SIG-M5 (cell line): ENCODE measurements at places on chromosomes 12 and 14.
A peak's percentile ranks its signal among the peaks of the same experiment; 100 is the strongest.

GRCh38 chr12:67804168-67804567 is 155.6 kb downstream of the DYRK2 start:
- no peak for DNase-seq

GRCh38 chr12:16300122-16300521 is 22.6 kb upstream of the SLC15A5 start:
- DNase-seq = no peak

DNA sequence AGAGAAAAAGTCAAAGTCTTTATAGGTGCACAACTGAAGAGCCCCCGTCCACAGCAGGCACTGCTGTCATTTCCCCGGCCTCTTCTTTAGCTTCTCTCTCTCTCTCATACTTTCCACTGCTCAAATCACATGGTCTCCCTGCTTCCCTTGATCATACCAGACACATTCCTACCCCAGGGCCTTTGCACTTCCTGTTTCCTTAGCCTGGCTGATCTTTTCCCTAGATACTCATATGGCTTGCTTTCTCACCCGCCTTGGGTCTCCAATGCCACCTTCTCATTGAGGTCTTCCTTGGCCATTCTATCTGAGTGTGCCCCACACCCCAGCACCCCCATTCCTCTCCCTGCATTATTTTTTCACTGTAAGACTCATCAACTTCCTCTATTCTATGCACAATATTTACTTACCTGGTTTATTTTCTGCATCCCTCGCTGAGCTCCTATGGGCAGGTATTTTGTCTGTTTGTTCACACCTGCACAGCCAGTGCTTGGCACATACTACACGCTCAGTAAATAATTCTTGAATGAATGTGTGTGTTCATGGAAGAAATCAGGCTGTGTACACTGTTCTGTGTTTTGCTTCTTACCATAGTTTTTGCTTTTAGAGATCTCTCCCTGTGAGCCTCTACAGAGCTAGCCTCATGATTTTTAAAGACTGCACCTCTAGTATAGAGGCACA is 31.9 kb downstream of the SERPINA1 start:
- DNase-seq = no peak

GRCh38 chr12:86670986-86671385 is 414.8 kb upstream of the MGAT4C start:
- no peak for DNase-seq

DNA sequence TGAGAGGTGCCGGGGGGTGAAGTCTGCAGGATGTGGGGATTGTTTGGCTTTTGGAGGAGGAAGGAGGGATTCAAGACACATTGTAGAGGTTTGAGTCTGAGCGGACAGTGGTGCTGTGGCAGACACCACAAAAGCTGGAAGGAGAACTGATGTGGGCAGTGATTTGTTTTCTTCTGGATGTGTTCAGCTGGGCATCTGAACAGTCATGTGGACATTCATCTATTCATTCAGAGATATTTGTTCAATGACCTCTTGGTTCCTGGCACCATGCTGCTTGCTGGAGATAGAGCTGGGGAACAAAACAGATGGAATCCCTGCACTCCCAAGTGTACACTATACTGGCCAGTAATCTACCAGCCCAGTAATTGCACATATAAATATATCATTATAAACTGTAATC is 64.0 kb downstream of the PTPN11 start:
- no peak for DNase-seq

DNA sequence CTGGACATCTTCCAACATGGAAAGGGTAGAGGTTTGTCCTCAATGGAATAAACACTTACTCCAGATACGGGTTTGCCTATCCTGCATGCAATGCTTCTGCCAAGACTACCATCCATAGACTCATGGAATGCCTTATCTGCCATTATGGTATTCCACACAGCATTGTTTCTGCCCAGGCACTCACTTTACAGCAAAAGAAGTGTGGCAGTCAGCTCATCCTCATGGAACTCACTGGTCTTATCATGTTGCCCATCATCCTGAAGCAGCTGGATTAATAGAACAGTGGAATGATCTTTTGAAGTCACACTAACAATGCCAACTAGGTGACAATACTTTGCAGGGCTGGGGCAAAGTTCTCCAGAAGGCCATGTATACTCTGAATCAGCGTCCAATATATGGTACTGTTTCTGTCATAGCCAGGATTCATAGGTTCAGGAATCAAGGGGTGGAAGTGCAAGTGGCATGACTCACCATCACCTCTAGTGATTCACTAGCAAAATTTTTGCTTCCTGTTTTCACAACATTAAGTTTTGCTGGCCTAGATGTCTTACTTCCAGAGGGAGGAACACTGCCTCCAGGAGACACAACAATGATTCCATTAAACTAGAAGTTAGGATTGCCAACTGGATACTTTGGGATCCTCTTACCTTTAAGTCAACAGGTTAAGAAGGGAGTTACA is 140.4 kb downstream of the SLC35F4 start:
- no peak for DNase-seq

DNA sequence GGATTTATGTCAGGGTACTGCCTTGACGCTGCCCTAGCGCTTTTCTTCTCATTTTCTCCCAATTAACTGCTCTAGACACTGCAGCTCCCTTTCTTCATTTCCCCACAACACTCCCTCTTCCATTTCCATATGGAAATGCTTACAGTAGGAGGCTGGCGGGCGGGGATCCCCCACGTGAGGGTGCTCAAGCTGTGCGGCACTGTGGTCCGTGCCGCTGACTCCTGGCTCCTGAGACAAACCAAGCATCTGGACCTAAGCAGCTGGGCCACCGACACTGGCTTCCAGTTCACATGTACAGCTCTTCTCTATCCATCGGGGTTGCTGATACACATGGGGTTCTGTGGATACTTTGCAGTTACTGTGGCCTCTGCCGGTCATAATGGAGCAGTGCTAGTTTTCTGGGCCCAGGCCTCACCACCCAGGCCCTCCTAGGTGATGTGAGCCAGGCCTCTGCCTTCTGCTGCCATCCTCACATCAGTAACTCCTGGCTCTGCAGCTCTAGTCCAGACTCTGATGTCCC is 20.2 kb downstream of the TCHP start:
- no peak for DNase-seq

GRCh38 chr12:99201906-99202645 is 445.5 kb upstream of the GARIN6 start:
- DNase-seq = no peak

DNA sequence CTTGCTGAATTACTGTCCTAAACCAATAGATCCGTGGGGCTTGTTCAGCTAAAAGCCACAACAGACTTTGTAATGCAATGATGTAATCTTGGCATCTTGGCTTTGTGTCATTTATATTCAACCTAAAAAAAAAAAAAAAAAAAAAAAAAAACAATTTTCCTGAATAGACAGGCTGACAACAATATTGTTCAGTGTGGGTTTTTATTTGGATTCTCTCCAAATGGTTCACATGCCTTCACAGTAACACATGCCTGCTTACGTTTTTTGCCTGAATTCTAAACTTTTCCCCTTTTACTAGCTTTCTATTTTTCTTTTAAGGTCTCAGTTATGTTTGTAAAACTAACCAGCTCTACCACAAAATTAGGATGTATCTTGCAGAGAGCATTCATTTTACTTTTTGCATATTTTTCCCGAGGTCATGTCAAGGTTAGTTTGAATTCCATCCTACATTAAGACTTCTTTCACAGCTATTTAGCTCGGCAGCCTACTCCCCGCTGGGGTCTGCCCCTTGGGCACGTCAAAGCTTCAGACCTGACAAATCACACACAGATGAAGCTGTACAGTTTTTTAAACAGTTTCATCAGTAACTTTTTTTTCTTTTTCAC is 213.7 kb upstream of the NPAS3 start:
- DNase-seq = no peak

GRCh38 chr12:89523393-89523792 is 1.2 kb downstream of the GALNT4 start:
- no peak for DNase-seq

GRCh38 chr12:115820656-115821055 is 456.8 kb downstream of the MED13L start:
- no peak for DNase-seq

DNA sequence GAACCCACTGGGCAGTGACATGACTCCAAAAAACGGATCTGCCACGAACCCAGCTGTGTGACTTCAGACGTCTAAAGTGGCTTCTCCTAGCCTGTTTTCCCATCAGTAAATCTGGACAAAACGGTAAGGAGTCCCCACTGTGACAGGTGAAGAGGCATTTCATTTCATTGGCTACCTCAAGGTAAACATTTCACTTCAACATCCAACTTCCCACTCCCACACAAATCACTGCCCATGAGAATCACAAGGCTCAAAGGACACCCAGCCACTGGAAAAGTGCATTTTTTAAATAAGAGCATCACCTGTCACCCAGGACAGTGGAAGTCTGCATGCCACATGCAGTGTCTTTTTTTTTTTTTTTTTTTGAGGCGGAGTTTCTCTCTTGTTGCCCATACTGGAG is 27.9 kb downstream of the HSP90AA1 start:
- DNase-seq = no peak

- DNase-seq = no peak
Measured at GRCh38 chr14:56895154-56895553, 84.9 kb upstream of the OTX2 start.

DNA sequence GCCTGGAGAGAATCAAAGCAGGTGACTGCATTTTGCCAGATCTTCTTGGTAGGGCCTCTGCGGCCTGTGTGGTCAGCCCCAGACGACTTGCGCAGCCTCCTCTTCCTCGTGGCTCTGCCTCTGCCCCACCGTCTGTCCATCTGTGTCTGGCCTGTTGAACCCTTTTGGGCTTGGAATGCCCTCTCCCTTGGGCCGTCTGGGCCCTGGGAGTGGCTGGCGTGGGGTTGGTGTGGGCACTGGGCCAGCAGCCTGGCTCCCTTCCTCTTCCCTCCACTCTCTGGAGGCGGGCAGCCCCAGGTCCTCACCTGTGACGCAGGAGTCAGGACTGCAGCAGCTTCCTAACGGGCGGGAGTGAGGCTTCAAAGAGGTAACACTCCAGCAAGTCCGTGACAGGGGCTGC is 9.7 kb upstream of the CCDC197 start:
- no peak for DNase-seq

- DNase-seq = no peak
Measured at GRCh38 chr12:82673698-82674097, 13.0 kb upstream of the TMTC2 start.

DNA sequence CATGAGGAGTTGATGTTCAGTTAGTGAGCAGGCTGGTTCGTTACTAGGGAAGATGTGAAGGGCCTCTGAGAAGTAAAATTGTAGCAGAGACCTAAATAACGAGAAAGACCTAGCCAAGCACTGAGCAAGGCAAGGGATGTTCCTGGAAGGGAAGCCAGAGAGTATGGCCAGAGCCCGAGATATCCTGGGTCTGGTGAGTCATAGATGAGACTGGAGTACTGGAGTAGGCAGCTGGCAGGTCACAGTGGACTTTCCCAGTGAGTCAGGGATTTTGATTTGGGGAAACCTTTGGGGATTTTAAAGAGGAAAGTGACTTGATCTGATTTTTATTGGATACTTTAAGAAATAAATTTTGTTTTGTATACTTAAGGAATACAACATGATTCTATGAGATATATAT is 369.0 kb downstream of the DIO2 start:
- DNase-seq = no peak

DNA sequence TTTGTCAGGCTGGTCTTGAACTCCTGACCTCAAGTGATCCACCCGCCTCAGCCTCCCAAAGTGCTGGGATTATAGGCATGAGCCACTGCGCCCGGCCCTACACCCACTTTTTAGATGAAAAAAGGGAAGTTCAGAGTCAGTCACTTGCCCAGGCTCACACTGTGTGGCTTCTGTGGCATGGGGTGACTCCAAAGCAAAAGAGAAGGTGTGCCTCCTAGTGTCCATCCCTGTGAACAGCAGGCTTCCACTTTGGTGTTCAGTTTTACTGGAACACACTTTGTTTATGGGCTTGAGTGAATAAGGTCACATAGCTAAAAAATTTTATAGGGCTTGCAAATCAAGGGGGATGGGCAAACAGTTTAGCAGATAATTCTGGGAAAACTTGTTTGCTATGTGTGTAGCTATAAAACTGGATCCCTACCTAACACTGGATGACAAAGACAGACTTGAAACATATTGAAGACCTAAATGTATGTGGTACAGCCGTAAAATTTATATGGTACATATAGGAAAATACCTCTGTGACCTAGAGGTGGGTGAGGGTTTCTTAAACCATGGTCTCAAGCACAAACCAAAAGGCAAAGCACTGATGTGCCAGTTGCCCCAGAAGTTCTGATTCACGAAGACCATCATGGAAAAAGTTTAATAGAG is 54.9 kb downstream of the EID3 start:
- peak; percentile 75 for DNase-seq

- DNase-seq = no peak
Measured at GRCh38 chr12:108305520-108305919, 33.6 kb downstream of the CMKLR1 start.

DNA sequence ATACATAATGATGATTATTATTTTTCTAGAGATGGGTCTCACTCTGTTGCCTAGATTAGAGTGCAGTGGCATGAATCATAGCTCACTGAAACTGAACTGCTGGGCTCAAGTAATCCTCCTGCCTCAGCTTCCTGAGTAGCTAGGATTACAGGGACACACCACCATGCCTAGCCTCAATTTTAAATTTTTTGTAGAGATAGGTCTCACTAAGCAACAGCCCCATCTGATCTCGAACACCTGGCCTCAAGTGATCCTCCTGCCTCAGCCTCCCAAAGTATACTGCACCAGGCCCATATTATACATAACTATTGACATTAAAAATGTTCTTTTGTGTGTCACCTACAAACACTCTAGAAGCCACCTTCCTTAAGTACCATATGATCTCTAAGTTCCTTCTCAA is 3.4 kb downstream of the TXNRD1 start:
- no peak for DNase-seq

GRCh38 chr12:72586456-72586855 is 314.3 kb downstream of the TRHDE start:
- no peak for DNase-seq

GRCh38 chr12:45205165-45205825 is 10.6 kb upstream of the ANO6 start:
- no peak for DNase-seq

DNA sequence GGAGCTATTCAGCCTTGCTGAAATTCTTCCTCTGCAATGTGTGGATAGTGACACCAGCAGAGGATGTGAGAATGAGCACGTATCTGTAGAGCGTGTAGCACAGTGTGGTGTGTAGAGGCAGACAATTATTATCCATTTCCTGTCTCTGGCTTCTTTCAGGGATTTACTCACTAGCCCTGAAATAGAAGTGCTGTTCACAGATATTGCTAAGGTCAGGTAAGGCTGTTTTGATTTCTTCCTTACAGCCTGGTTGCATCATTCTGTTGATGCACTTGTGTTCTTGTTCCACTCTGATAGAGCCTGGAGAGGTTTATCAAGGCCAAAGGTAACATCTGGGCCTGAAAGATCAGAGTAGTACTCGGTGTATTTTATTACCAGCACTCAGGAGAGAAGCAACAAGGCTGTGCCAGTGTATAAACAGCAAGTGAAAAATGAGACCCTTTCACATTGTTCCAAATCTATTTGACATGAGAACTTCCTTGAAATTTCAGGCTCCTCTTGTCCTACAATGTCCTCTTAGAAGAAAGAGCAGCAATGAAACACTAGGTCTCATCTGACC is 16.7 kb downstream of the ARG2 start:
- no peak for DNase-seq

GRCh38 chr14:51999084-51999483 is 9.7 kb downstream of the RTRAF start:
- DNase-seq = no peak

GRCh38 chr14:39366460-39367386 is 65.5 kb downstream of the FBXO33 start:
- DNase-seq = no peak

- DNase-seq = no peak
Measured at GRCh38 chr14:61526405-61527312, 168.7 kb upstream of the HIF1A start.
